Activated naive CD4-positive, alpha-beta T cell (primary cell): ENCODE measurements at places on chromosomes 11 and 22.

GRCh38 chr11:22556381-22556780, 69.2 kb downstream of the FANCF start:
- no peak for DNase-seq

GRCh38 chr11:15841931-15842740, 514.2 kb downstream of the SOX6 start:
- no peak for DNase-seq

GRCh38 chr11:103903621-103904323, 132.7 kb upstream of the DDI1 start:
- no peak for DNase-seq

DNA sequence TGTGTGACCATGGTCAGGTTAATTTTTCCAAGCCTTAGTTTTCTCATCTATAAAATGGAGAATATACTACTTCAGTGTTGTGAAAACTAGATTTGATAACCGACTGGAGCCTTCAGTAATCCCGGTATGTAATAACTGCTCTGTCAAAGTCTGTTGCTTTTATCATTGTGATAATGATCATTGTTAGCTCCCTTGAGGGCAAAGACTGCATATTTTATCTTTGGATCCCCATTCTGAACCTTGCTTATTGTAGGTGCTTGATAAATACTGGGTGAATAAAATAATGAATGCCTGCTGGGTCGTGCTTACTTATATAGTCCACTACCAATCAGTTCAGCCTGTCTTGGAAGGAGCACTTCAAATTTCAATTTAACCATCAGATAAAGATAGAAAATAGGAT, 105.3 kb downstream of the ARFGAP2 start:
- no peak for DNase-seq

- DNase-seq = no peak
Measured at GRCh38 chr11:1218788-1219445, 3.9 kb upstream of the MUC5B start.

GRCh38 chr22:39247361-39247760, 2.6 kb upstream of the PDGFB start:
- no peak for DNase-seq

DNA sequence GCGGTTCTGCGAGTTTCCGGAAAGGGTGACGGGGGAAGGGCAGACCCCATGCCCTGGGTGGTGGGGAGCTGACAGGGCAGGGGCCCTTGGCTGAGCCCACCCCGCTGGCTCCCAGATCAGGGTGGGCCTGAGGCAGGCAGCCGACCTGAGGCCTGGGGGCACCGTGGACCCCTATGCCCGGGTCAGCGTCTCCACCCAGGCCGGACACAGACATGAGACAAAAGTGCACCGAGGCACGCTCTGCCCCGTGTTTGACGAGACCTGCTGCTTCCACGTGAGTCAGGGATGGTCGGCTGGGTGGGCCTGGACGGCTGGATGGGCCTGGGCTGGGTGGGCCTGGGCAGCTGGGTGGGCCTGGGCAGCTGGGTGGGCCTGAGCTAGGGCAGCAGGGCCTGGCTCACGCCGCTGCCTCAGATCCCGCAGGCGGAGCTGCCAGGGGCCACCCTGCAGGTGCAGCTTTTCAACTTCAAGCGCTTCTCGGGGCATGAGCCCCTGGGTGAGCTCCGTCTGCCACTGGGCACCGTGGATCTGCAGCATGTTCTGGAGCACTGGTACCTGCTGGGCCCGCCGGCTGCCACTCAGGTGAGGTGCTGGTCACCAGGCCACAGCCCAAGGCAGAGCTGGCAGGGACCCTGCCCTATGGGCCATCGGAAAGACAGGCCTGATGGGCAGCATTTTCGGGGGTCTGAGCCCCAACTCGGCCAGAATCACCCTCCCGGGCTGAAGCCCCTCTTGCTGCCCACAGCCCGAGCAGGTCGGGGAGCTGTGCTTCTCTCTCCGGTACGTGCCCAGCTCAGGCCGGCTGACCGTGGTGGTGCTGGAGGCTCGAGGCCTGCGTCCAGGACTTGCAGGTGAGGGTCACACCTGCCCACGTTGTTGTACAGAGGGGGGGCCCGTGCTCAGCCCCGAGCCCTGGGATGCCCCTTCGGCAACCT, 1.5 kb downstream of the SYT8 start:
- DNase-seq = no peak

DNA sequence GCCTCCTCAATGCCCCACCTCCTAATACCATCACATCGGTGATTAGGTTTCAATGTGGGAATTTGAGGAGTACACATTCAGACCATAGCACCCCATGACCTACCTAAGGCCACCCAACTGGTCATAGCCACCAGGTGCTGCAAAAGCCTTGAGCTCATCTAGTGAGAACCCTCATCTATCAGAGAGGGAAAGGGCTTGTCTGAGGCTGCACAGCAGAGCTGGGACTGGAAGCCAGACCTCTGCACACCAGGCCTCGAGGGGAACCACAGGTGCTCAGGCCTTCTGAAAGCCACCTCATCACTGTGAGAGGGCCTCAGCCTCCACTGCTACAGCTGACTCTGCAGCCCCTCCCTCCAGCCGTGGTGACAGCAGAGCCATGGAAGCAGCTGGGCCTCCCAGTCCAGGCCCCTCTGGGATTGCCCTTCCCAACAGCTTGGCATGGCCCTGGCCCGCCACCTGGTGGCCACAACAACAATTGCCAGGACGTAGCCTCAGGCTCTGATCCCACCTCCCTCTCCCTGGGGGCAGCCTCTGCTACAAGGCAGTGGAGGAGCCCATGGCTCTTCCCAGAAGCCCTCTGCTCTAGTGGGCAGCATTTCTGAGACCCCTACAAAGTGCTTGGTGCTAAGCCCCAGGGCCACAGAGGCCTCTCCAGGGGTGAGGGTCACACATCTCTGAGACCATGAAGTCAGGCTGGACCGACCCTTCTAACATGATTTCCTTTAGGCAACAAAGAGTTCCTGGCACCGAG, 41.0 kb upstream of the PRDM11 start:
- peak; percentile 19 for DNase-seq

GRCh38 chr11:35792148-35792845, 129.7 kb downstream of the TRIM44 start:
- no peak for DNase-seq

DNA sequence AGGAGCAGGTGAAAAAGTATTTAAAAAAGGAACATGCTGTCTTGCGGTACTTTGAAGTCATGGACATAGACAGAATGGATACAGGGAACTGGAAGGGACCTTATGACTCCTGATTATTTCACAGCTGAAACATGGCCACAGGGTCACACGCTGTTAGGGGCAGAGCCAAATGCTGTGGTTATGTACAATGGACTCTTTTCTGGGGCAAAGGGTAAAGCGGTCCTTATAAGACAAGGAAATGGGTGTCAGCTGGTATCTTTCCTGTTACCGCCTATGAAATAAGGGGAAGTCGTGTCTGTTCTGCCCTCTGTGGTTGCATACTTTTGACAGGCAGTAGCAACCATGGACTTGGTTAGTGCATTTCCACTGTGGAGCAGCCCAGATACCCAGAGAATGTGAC, 12.8 kb upstream of the ST14 start:
- DNase-seq = no peak

DNA sequence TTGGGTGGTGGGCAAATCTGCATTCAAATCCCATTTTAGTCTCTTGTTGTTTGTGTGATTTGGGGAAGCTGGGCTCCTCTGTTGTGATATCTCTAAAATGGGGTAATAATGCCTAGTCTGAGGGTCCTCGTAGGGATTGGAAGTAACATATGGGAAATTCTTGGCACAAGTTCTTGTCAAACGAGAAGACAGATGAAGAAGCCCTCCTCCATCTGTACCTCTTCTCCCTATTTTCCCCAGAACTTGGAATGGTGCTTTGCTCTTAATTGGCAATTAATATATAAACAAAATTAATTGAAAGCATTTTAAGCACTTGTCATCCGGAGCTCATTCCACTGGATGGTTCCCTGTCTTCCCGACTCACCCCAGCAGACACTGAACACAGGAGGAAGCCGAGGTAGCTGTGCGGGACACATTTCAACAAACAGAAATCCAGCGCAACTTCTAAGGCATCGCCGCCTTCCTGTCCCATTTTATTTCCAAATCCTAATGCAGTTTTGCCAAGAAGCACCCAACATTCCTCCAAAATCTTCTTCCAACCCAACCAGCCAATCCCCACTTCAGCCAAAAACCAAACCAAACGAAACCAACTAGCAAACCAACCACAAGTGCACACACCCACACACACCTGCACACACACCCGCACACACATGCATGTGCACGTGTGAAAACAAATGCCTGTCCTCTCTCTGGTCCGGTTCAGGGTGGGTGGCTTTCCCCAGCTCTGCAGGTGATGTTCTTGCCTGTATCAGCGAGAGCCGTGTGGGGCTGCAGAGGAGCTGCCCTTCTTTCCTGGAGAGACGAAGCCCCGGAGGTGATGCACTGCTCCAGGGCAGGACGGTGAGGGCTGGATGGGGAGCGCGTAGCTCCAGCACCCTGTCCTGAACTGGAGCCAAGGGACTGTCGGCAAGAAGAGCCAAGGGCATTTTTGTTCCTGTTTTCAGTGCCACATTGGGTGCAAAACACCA, 100.8 kb upstream of the B3GAT1 start:
- no peak for DNase-seq

DNA sequence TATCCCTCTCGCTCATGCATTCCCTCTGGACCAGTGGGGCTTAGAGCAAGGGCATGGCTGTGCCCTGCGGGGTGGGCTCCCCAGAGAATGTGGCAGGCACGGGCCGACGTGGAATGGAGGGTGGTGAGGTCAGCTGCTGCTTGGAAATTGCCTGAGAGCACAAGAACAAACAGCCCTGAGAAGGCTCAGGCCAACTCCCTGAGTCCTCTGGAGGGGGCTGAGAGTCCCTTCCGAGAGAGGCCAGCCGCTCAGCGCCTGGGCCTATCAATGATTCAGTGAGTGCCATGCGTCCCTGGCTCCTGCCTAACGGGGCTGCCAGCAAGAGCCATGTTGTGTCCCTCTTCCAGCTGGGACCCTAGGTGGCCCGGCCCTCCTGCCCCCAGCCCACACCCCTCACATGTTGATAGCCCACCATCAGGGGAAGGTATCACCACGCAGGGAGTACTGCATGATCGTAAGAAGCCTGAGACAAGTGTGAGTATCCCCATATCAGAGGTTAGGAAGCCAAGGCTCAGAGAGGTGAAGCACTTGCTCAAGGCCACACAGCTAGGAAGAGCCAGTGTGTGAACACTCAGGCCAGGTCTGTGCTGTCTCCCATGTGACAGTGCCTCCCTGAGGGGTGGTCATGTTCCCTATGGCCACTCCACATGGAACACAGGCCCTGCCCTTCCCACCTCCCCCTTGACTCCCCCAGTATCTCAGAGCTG, 55.8 kb downstream of the NECTIN1 start:
- no peak for DNase-seq

DNA sequence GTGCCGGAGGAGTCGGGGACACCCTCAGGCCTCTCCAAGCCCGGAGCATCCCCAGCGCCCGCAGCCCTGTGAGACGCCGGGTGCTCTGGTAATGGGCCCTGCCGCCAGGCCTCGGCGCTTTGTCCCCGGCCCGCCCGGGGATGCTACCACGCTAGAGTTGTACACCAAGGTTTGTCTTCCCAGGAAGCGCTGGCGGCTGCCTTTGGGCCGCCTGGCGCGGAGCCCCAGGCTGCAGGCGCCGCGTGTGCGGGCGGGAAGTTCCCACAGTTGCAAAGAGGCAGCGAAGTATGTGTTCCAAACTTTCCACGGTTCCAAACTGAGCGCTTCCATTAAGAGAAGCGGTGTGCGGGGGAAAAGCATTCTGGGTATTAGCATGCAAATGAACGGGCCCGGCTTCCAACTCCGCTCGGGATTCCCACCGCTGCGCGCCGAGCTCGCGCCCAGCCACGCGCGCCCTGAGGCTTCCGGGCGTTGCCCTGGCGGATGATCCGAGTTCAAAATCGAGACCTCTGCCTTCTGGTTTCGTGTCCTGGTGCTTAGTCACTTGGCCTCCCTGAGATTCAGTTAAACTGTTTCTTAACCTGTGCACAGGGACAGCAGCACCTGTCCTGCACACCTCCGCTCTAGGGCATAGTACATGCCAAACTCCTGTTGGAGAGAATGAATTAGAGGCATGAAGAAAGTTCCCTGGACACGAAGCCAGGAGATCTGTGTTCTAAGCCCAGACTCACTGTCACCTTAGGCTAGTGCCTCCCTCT, 1.3 kb upstream of the PATZ1 start:
- DNase-seq = peak; percentile 42

- DNase-seq = no peak
Measured at GRCh38 chr11:14784230-14784629, 107.8 kb downstream of the CYP2R1 start.

GRCh38 chr22:44247923-44248892, 64.5 kb downstream of the SHISAL1 start:
- DNase-seq = no peak

GRCh38 chr11:112211536-112211935, 14.7 kb upstream of the PTS start:
- DNase-seq = no peak

- DNase-seq = no peak
Measured at GRCh38 chr11:93212094-93212493, 14.3 kb upstream of the SLC36A4 start.

- no peak for DNase-seq
Measured at GRCh38 chr11:126433244-126433846, 77.9 kb downstream of the ST3GAL4 start.

DNA sequence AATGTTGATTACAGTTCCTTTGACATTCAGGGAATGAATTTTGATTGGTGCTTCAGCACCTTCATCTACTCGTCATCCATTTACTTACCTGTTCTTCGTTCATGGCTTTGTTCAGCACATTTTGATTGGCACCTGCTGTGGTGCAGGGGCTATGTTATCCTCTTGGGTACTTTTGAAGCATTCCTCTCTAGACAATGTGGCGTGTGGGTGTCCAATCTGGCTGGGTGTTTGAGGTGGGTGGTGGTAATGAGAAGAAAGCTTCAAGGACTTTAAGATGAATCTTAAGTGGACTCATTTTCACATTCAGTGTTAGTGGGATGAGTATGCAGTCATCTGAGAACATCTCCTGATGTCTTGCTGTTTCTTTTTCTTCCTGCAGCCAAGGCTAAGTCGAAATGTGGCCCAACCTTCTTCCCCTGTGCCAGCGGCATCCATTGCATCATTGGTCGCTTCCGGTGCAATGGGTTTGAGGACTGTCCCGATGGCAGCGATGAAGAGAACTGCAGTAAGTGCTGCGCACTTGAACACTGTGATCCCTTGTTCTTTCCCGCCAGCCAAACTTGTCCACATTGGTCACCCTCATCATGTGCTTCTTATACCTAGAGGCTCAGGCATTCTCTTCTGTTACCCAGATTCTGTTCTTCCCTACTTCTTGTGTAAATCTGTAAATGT, 137.5 kb downstream of the LDLRAD3 start:
- no peak for DNase-seq
